Right atrium auricular region (tissue), 2 donors: ENCODE measurements at places on chromosomes 6 and 20. TPM values are rescaled to one million over a fixed set of nuclear protein-coding genes. Genes with fewer than 3 reads are reported as not detected.

FAM217A gene
- total RNA-seq, result not detected

DNA sequence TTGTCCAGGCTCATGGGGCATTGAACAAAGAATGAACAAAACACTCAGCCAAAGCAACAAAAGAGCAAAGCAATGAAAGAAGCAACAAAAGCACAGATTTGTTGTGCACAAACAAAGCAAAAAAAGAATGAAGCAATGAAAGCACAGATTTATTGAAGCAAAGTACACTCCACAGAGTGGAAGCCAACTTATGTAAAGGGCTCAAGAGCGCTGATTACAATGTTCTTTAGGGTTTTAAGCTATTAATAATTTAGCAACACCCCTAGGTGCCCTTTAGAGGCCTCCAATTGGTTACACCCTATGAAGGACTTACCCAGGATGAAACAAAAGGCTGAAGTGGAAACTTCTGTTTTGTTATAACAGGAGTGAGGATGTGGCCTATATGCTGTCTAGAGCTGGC lies 179.2 kb upstream of the PROKR2 start:
- H3K27me3 ChIP-seq, result no peaks in the 10 kb centered on the region
- H3K4me3 ChIP-seq, result no peak overlapping the region
- no peak overlapping the region for H3K27ac ChIP-seq
- no peak for DNase-seq

HAO1 gene
- total RNA-seq, result not detected

DNA sequence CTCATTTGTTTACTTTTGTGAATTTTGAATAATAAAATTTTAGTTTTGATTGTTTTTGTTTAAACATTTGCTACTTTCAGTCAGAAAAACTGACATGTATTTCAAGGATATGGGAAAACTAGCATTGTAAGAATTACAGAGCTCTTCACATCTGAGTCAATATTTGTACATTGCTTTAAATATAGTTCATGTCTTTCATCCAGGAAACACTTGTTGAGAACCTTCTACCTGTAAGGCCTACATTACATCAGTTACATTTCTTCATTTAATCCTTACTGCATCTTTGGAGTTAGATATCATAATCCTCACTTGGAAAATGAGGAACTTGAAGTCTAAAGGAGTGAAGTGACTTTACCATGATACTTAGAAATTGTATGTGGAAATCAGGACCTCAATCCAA lies 242.9 kb downstream of the KCNQ5 start:
- H3K27ac ChIP-seq, result no peak overlapping the region
- peaks cover 20% of the 10 kb centered on the region for H3K4me1 ChIP-seq
- H3K27me3 ChIP-seq, result no peaks in the 10 kb centered on the region
- H3K36me3 ChIP-seq, result no peaks in the 10 kb centered on the region

- H3K4me3 ChIP-seq, result no peak overlapping the region
- DNase-seq, result no peak
- no peaks in the 10 kb centered on the region for H3K4me1 ChIP-seq
Observed at GRCh38 chr6:36099869-36100483, 30.3 kb upstream of the MAPK13 start.
